NCI-H524 (cell line): ENCODE measurements at places on chromosomes 16 and 17.

- DNase-seq = no peak
Observed at GRCh38 chr17:15278924-15279477, 13.9 kb upstream of the PMP22 start.

DNA sequence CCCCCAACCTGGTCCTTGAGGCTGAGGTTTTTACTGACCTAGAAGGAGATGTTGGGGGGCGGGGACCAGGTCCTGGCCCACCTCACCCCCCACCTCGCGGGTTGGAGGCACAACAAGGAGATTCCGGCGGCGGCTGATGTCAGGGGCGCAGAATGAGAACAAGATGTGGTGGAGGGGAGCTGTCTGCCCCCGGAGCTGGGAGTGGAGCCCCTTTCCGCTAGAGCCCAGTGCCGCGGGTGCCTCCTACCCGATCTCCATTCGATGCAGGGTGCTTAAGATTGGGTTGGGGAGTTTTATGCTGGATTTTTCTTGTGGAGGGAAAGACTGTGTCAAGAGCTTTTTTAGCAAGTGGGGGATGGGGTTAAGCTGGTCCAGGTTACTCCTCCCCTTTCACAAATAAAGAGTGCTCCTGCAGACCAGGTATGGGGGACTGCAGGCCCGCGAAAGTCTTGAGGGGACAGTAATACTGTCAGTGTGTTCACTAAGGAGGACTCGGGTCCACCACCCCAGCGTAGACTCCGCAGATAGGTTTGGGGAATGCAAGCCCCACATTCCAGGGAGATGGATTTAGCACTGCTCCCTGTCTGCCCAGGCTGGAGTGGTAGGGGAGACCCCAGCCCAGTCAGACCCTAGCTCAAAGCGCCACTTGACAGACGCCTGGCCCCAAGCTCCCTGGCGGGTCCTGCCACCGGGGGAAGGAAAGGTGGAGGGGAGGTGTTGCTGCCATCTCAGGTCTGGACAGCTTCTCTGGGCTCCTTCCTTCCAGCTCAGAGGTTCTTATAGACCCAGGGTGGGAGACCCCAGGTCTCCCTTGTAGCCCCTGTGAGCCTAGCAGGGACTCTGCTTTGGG is 2.0 kb downstream of the CACNA1G start:
- DNase-seq = no peak

GRCh38 chr17:70869402-70870085 is 700.2 kb downstream of the KCNJ2 start:
- no peak for DNase-seq

DNA sequence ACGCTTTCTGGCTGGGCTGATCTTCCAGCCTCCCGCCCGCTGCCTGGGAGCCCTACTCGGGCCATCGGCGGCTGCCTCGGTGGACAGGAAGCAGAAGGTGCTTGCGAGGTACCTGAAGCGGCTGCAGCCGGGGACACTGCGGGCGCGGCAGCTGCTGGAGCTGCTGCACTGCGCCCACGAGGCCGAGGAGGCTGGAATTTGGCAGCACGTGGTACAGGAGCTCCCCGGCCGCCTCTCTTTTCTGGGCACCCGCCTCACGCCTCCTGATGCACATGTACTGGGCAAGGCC is 30.7 kb downstream of the CIITA start:
- no peak for DNase-seq

- DNase-seq = no peak
Observed at GRCh38 chr17:1861391-1862010, 31.7 kb downstream of the RPA1 start.
